ENCODE measurements at places on chromosomes 2 and 18.

DNA sequence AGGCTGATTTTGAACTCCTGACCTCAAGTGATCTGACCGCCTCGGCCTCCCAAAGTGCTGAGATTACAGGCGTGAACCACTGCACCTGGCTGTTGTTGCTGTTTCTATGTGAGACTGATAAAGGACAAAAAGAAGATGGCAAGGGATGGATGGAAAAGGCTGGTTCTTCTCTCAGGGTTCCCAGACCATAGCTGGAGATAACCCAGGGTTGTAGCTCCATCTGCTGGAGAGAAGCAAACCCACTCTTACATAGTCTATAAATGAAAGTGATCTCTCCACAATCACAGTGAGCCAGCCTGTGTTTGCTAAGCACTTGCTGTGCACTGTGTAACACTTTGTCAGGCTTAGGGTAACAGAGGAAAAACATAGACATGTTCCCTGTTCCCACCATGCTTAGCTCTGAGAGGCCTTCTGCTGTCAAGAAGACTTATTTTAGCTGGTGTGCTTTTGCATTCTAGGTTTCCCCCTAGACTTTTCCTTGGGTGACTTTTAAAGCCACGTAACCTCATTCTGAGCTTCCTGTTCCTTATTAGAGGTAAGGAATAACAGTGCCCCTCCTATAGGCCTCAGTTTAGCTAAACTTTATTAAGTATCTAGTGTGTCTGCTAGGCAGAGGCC, 49.7 kb downstream of the LIMS1 start:
- DNase-seq = peak; percentile 25

DNA sequence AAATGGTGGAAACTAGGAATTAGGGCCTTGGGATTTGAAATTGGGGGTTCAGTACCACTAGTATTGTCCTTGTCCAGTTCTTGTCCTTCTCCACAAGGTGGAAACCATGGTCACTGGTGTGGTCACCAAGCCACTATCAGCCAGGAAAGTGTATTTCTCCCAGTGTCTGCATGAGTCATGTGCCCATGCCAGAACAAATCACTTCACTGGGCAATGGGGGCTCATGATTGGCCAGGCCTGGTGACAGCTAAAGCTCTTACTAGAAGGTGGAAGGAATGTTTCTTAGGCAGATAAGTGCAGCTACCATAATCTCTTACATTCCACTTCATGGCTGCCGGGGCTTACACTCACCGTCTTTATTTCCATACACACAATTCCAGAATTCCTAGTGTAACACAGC, 124.8 kb upstream of the TACR1 start:
- no peak for DNase-seq

GRCh38 chr2:19664646-19665045, 237.1 kb downstream of the TTC32 start:
- no peak for DNase-seq

DNA sequence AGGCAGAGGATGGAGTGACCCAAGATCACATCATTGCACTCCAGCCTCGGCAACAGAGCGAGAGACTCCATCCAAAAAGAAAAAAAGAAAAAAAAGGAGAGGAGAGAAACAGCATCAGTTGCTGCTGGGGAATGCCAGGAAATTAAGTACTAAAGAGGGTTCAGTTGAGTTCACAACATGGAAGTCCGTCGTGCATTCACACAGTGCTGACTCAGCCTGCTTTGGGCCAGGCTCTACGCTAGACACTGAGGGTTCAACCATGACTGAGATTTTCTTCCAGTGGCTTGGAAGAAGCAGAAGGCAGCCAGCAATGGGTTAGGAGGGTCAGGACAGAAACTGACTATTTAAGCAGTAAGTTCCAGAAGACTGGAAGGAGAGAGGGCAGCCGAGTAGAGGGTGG, 108.8 kb downstream of the FMNL2 start:
- DNase-seq = no peak

GRCh38 chr2:46803911-46804670, 111.5 kb downstream of the MCFD2 start:
- DNase-seq = no peak

DNA sequence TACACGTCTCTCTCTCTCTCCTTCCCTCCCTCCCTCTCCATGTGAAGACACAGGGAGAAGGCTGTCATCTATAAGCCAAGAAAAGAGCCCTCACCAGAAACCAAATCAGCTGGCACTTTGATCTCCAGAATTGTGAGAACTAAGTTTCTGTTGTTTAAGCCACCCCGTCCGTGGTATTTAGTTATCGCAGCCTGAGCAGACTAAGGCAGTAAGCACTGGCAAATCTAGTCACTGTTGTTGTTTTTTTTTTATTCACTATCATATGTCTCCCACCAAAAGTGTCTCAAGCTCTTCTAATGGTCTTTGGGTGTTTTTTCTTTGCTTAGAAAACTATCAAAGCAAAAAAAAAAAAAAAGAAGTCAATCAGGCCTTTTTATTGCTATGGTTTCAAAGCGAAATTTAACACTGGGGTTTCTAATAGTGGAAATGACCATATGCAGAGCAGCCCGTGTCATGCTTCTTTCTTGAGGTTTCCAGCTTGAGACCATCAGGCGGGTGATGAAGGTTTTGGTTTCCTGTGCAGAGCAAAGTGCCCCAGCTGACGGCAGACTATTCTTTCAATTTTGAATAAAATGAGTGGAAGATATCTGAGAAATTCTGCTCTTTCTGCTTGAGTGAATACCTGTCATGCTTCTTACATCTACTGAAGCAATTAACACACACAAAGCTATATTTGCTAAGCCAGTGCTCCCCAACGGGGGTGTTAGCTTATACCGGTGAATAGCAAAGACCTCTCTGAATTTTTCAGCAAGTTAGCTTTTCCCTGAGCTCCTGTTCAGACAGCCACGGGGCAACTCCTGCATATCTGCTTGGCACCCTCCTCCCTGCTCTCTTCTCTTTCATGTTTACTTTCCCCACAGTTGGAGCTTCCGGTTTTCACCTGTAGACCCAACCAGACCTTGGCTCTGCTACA, 394.1 kb upstream of the ATP5MC3 start:
- DNase-seq = no peak

DNA sequence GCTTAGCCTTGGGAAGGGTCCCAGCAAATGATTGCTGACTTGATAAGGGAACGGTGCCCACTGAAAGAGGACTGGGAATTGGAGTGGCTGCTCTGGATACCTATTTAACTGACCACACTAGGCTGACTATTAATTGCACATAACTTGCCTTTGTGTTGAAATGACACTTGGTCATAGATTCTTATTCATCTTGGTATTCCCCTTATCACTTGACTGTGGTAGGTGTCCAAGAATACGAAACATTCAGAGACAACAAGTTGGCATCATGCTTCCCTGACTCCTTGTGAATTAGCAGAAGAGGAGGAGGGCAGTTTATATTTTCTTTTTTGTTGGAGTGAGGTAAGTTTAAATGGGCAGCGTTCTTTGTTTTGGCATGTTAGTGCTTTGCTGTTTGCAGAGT, 13.4 kb downstream of the FMNL2 start:
- no peak for DNase-seq

DNA sequence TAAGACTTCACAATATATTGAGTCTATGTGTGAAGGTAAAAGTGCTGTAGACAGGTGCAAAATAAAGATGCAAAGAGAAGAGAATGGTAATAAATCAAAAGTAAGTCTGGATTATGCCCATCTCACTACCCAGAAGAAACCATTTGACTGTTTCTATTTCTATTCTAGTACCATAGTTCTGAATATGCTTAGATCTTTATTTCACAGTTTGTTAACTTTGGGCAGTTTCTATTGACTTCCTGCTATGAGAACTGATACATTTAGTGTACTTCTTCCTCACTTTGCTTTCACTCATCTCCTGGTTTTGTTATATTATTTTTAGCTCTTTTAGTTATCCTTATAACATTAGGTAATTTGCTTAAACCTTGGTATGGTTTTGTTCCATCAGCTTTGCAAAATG, 94.9 kb downstream of the HS1BP3 start:
- no peak for DNase-seq

All from C1 segment of cervical spinal cord (tissue), 14 donors.